ENCODE measurements at places on chromosomes 1 and 21.
A peak's percentile ranks its signal among the peaks of the same experiment; 100 is the strongest.

DNA sequence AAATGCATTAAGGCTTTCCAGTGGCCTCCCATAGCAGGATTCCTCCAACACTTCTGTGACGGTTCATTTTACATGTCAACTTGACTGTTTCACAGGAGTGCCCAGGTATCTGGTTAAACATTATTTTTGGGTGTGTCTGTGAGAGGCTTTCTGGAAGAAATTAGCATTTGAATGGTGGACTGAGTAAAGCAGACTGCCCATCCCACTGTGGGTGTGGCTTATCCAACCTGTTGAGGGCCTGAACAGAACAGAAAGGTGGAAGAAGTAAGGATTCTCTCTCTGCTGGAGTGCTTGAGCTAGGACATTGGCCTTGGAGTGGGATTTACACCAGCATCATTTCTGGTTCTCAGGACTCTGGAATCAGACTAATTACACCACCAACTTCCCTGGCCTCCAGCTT lies 85.6 kb downstream of the RGS7 start:
- DNase-seq, result no peak

GRCh38 chr1:205858141-205858961 lies 8.4 kb upstream of the PM20D1 start:
- DNase-seq, result no peak

- no peak for DNase-seq
Observed at GRCh38 chr1:43981135-43981491, 2.1 kb downstream of the B4GALT2 start.

- no peak for DNase-seq
Observed at GRCh38 chr1:212794561-212795014, 2.9 kb downstream of the TATDN3 start.

- no peak for DNase-seq
Observed at GRCh38 chr1:78426408-78426807, 64.4 kb upstream of the PTGFR start.

- no peak for DNase-seq
Observed at GRCh38 chr1:156745881-156746280, 5.0 kb upstream of the MRPL24 start.

DNA sequence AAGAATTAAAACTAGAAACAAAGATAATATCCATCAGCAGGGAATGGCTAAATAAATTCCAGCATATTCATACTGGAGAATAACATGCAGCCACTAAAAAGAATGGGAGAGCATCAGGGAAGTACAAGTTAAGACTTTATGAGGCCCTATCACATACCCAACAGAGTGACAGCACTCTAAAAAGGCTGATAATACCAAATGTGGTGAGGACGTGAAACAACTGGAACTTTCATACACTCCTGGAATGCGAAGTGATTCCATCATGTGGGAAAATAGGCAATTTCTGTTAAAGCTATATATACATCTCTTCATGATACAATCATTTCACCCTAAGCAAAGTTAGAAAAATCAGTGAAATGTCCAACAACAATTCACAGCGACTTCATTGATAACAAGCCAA lies 42.6 kb downstream of the COL6A1 start:
- no peak for DNase-seq

DNA sequence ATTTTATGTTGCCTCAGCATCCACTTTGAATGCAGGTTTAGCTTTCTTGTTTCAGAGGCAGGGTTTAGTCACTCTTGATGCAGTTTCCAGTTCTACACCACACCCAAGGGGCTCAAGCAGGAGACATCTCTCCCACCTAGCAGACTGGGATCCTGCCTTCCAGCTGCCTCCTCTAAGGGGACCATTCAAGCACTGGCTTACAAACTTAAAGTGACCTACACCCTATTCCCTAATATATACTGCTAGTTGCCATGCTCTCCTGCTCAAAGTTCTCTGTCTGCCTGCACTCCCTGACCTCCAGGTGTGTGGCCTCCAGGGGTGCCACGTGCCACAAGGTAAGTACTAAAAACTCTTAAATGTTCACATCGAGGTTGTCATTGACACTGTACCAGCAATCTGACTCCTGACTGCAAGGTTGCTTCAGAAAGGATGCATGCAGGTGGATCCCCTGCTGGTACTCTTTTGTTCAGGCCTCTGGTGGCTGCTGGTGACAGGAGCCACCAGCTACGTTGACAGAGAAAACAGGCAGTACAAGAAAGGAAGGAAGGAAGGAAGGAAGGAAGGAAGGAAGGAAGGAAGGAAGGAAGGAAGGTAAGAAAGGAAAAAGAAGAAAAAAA lies 185.9 kb downstream of the COQ8A start:
- DNase-seq, result no peak

DNA sequence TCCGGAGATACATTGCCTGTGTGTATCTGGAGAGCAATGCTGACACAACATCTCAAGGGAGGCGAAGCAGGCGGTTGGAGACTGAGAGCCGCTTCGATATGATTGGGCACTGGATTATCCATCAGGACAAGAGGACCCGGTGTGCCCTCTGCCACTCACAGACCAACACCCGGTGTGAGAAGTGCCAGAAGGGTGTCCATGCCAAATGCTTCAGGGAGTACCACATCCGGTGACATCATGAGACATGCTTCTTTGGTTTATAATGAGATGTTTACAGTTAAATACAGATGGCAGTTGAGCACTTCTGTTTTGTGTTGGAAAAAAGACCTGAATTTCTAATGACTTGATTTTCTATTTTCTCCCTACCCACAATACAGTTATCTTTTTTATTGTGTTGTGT lies 12.1 kb downstream of the PGBD2 start:
- no peak for DNase-seq

GRCh38 chr1:150008699-150009098 lies 1.8 kb downstream of the OTUD7B start:
- no peak for DNase-seq

- DNase-seq, result peak; percentile 39
Observed at GRCh38 chr1:24385160-24385940, 28.2 kb downstream of the STPG1 start.

DNA sequence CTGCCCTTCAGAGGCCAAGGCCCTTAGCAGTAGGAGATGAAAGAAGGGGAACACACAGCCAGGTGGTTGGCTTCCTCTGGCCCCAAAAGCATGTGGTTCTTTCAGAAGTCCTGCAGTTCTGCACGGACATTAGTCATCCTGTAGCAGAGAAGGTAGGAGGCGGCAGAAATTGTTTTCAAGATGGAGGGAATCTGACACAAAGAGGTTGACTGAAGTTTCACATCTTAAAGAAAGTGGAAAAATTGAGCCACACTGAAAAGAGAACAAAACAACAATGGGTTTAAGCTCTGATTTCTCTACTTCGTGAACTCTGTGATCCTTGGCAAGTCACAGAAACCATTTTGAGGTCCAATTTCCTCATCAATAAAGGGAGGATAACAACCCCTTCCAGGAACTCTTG lies 125.3 kb upstream of the DNAH14 start:
- no peak for DNase-seq

DNA sequence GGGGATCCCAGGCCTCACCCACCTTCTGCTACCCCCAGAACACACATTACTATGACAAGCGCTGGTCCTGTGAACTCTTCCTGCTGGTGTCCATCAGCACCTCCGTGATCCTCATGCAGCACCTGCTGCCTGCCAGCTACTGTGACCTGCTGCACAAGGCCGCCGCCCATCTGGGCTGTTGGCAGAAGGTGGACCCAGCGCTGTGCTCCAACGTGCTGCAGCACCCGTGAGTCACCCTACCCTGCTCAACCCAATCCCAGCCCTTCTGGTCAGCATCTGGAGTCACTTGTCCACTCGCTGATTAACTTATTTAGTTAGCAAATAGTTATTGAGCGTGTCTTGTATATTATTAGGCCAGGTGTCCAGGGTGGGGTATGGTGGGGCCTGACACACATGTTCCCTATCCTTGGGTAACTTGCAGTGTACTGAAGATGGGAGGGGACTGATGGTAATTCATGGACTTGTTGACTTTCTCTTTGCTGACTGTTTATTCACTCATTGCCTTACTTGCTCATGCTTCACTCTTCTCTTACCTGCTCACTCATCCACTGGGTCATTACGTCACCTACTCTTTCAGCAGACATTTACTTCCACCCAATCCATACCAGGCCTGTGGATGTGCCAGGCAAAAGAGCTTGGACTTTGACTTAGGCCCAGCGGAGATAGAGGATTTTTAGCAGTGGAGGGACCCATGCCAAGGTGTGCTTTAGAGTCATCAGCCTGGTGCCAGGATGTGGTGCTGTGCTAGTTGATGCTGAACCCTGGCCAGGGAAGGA lies 12.9 kb upstream of the KPNA6 start:
- no peak for DNase-seq

GRCh38 chr1:98336472-98337083 lies 324.9 kb upstream of the SNX7 start:
- no peak for DNase-seq

GRCh38 chr1:167923324-167924056 lies 9.6 kb upstream of the ADCY10 start:
- DNase-seq, result no peak

DNA sequence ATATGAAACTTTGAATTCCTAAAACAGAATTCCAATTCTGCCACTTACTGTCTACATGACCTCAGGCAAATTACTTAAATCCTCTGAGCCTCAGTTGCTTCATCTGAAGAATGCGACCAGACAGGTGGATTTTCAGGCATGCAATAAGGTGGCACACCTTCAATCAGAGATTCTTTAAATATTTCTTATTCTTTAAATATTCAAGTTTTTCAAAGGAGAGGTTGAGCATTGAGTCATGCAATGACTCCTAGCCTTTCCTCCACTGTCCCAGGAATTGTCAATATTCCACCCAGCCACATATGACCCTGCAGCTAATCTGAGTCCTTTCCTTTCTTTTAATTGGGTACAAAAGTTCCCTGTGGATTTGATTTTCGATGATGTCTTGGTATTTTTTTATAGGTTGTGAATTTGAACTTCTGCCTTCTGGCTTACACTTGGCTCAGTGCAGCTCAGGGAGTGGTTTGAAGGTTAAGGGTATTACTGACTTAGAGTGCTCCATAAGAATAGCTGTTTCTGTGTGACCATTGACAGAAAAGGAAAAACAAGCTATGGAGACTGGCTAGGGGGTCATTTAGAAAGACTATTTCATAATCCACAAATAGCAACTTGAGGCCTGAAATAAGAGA lies 52.2 kb upstream of the PRDX6 start:
- no peak for DNase-seq

GRCh38 chr1:158102881-158103674 lies 77.6 kb upstream of the CD1D start:
- no peak for DNase-seq

- DNase-seq, result no peak
Observed at GRCh38 chr1:41622402-41622801, 137.9 kb upstream of the EDN2 start.

DNA sequence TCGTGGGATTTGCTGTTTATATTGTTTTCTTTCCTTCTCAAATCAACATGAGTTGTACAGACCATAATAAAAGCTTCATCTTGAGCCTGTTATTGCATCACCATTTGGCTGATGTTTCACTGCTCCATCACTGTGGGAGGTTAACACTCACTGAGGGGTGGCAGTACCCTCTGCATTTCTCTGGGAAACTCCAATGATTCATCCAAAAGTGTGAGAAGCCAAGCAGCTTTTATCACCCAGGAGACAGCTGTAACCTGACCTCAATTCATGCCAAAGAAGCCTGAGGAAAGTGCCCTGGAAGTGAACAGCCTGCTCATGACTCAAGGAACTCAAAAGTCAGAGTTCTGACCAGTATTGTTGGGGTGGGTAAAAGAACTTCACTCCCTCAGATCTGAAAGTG lies 84.1 kb downstream of the GPR88 start:
- peak; percentile 10 for DNase-seq

DNA sequence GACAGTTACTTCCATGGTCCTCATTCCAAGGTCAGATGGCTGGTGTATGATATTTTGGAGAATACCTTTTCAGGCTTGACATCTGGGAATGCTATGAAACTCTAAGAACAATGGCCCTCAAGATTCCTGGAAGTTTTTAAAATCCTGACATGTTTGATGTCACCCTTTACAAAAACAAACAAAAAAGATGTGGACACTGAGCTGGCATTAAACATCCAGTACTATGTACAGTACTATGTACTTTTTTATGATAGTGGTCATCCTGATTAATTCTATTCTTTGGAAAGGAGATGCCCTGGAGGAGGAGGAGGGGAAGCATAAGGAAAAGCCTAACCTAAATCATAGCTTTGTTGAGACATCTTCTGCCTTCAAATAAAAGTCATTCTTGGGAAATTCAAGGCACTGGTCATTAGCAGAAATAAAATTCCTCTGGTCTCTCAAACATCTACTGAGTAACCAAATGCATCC lies 235.4 kb downstream of the HMCN1 start:
- no peak for DNase-seq

DNA sequence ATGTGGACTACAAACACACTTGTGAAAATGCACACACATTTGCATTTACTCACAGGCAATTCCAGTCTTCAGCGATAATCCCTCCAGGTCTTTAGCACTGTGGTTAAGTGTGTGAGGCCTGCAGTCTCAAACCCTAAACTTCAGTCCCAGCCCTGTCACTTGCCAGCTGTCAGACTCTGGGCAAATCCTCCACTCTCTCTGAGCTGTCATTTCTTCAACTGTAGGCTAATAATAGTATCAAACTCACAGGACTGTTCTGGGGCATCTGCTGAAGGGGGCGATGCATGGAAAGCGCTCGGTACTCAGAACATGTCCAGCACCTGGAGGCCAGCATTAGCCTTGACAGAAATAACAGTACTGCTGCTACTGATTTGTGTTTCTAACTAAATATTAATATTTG lies 48.2 kb downstream of the NEK2 start:
- DNase-seq, result no peak

DNA sequence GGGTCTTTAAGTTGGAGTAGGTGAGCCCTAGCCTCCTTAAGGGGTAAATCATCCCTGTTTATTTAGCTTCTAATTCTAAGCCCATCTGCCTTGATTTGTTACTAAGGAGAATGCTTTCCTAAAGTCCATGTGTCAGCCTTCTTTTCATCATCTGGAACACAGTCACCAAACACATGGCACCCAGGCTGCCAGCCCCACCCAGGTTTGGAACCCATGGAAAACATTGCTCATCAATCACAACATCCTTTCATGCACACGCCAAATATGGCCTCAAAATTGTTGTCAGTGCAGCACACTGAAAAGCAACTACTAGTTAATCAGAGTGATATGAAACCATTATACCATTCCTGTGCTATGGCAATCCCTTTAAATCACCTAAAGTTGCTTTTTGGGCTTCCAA lies 386.7 kb upstream of the ESRRG start:
- no peak for DNase-seq

DNA sequence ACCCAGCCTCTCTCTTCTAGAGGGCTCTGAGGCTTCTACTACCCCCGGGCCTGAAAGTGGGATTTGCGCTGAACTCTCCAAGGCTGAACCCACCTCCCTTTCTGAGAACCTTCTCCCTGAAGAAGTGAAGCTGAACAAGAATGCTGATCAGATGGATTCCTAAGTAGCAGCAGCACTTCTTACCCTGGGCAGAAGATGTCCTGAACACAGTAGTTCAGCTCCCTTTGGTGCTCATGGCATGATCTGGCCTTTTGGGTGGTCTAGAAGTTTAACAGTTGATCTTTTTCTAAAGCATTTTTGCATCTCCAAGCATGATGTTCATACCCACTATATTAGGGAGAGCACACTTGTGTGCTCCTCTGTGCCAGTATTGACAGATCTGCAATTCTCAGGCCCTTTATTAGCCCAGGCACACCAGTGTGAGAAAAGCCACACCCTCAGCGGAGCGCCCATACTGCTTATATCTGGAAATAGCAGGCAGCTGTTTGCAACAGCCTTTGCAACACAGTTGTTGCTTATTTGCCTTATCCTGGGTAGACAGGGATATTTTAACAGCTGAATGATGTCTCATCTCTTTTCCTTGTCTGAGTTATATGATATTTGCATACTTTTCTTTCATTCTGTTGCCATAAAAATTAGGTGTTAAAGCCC lies 34.2 kb downstream of the CNN3 start:
- no peak for DNase-seq

GRCh38 chr1:228351850-228352249 lies 54.8 kb downstream of the TRIM11 start:
- no peak for DNase-seq

GRCh38 chr1:232983817-232984567 lies 33.6 kb downstream of the NTPCR start:
- no peak for DNase-seq

Data from stimulated activated CD4-positive, alpha-beta T cell treated with anti-CD3 and anti-CD28 coated beads, Interleukin-1b, Interleukin-23, amount 100 ng/mL, for 48 hours (primary cell).